ENCODE measurements at places on chromosomes 16 and 17.

GRCh38 chr16:81673432-81673831, 105.7 kb upstream of the PLCG2 start:
- no peak for DNase-seq

DNA sequence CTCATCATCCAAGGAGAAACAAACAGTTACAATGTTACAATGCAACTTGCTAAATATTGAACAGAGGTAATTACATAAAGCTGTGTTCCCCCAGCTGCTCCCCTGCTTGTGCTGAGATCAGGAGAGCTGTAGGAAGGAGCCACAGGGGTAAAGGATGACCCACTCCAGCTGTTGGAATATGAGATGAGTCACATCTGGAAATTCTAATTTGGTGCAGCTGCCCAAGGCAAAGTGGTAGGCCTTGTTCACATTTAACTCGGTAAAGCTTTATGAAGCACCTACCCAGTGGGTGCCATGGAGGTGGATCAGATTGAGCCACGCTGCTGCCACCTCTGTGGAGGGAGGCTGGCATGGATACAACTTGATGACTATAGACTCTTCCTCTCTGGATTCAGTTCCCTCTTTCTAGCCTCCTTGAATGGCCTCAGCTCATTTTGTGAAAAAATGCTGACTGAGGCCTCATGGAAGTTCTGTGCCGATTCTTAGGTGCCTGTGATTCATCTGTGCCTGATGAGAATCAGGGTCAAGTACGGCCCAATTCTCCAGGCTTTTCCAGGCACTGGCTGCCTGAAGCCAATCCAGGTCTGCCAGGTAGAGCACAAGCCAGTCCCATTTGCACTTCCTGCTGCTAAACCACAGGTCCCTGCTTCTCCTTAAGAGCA, 7.4 kb downstream of the ZNF689 start:
- DNase-seq: no peak

DNA sequence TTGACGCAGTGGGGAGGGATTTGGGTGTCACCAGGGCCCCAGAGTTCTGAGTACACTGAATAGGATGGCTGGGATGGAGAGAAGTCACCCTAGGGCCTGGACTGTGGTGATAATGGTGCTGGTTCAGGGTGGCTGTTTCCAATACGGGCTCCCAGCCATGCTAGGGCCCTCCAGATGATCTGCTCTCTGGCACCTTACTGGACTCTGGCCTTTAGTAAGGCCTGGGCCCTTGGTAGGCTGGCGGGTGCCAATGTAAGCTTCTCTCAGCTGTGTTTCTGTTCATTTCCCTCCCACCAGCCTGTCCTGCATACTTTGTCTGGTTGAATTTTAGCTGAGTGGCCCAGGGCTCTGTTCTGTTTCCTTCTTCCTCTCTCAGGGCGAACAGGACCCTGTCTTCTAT, 2.8 kb downstream of the PLA2G15 start:
- DNase-seq: no peak

GRCh38 chr16:30184096-30184890, 891 bp downstream of the CORO1A start:
- no peak for DNase-seq

DNA sequence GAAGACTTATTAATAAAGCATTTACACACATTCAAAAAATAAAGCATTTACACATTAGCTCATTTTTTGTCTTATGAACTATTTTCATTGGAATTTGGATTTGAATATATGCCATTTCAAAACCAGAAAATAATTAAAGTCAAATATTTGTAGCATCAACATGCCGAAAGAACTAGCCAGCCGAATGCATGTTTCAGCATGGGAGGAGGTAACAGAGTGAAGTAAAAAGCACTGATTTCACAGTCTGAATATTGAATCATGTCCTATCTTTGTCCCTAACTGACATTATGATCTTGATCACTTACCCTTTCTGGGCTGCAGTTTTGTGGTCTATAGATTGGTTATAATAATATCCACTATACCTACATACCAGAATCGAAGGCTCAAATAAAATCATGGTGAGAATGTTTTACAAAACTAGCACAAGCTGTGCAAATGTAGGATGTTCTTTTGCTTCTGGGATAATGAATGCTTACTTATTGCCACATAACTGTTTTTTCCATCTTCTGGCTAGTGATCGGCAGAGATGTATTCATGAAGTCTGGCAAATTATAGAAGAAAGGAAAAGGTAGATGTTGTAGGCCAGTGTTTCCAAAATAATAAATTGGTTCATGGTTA, 84.7 kb downstream of the TUBD1 start:
- DNase-seq: no peak

DNA sequence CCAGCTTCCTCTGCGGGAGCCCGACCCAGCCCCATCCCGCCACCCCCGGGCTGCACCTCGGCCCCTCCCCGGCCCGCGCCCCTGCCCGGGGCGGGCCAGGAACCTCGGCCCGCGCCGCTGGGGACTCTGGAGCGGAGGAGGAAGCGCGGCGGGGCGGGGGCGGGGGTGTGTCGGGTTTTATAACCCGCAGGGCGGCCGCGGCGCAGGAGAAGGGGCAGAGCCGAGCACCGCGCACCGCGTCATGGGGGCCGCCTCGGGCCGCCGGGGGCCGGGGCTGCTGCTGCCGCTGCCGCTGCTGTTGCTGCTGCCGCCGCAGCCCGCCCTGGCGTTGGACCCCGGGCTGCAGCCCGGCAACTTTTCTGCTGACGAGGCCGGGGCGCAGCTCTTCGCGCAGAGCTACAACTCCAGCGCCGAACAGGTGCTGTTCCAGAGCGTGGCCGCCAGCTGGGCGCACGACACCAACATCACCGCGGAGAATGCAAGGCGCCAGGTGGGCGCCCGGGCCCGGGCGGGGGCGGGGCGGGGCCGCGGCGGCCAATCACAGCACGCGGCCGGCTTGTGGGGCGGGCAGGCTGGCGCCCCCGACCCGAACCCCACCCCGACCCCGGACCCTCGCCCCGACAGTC, at the start of gene ACE:
ACE (plus strand) TSS at position 208 of the 626 bp plus-strand sequence; CDS start at position 242, 34 bp downstream.
- DNase-seq: no peak

GRCh38 chr17:43616852-43617251, 44.9 kb downstream of the MEOX1 start:
- no peak for DNase-seq

GRCh38 chr17:81477173-81477572, 35.4 kb downstream of the ACTG1 start:
- no peak for DNase-seq

GRCh38 chr17:70370816-70371215, 201.5 kb downstream of the KCNJ2 start:
- no peak for DNase-seq

DNA sequence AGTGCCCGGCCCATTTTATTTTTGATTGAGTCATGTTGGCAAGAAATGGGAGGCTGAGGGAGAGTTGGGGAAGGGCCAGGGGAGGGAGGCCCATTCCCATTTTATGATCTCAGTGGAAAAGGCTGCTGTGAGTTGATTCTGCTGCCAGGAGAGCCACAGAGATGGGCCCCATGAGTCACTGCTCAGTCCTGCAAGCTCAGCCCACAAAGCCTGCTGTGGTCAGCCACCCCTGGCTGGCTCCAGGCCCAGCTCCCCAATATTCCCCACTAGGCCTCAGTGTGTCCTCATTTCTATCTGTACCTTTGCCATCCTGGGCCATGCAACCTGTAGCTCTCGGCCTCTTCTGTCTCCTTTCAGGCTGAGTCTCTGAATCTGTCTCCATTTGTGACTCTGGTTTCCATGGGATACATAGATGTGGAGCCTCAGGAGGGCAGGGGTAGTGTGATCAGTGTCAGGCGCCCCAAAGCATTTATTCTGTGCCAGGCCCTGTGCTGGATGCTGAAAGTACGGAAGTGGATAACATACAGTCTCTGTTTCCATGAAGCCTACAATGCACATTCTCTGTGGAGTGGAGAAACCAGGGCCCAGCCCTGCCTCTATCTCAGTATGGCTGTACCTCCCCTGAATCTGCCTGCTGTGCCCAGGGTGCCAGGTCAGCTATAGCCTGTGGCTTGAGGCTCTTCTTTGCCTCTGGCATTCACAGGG, 1.9 kb upstream of the PLEKHG4 start:
- DNase-seq: no peak

Data from hypothalamus (tissue), 51 donors.